Stimulated activated CD8-positive, alpha-beta memory T cell treated with anti-CD3 and anti-CD28 coated beads, Interleukin-15, amount 100 ng/mL, for 4 hours (primary cell): ENCODE measurements at places on chromosomes 6 and 20.

DNA sequence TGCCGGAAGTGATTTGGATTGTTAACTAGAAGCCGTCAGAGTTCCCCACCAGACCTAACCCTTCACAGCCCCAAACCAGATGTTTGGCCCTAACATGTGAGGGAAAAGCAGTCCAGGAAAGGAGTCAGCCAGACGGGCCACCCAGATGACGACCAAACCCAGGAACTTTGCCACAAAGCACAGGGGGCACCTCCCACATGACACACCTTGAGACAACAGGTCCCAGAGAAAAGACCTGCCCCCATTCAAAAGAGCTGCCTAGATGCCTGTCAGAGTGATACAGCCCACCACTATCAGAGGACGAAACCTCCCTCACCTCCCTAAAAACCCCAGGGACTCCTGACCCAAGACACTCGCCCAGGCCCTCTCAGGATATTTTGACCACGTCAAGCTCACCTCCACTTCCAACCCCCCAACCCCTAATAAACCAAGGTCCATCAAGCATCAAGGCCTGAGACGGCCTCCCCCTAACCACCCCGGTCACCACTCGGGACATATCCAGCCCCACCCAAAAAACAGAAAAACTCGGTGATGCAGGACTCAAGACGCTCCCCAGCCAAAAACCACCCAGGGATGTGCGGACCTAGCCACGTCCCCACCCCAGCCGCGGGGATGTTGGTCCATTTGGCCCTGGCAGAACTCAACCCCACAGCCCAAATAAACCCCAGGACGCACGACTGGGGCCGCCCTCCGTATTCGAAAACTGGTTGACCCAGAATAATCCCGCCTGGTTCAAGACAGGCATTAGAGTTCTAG lies 662 bp downstream of the ZNF343 start:
- DNase-seq, result no peak

GRCh38 chr6:149319422-149319821 lies 1.9 kb downstream of the TAB2 start:
- no peak for DNase-seq

DNA sequence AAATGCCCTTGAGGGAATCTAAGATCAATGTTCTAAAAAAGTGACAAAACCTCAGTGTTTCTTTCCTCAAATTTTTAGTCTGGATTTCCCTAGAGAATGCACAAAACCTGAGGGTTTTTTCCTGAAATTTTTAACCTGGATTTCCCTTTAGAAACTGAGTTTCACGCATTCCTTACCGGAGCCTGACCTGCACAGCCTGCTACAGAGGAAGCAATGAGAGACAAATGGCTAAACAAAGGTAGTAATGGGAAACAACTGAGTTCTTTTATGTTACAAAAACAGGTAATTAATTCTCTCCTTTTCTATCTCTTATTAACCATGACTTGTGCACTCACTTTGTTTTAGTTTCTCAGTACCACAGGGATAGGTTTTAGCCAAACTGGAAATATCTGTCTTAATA lies 281.7 kb upstream of the NT5E start:
- no peak for DNase-seq

GRCh38 chr6:116783852-116784251 lies 18.3 kb upstream of the FAM162B start:
- no peak for DNase-seq

DNA sequence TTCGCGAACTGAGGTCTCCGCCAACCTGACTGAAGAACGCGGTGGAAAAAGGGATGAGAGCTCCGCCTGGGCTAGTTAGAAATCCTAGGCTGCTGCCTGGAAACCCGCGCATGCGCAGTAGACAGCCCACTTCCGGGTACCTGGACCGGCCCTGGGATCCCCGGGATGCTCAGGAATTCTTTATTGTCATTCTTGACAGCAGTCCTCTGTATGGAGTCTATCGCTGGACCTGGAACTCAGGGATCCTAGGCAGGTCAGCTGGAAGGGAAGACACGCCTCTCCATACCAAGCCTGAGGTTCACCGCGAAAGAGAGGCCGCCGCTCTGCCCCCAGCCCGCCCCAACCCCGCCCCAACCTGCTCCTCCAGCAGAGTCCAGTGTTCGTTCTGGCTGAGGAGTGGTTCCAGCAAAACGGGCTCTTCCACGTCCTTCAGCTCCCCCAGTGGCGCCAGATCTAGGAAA lies 1379.2 kb upstream of the DEFB115 start:
- DNase-seq, result no peak

- no peak for DNase-seq
These were observed 21.0 kb downstream of the PNLDC1 start for GRCh38 chr6:159821122-159821521.

DNA sequence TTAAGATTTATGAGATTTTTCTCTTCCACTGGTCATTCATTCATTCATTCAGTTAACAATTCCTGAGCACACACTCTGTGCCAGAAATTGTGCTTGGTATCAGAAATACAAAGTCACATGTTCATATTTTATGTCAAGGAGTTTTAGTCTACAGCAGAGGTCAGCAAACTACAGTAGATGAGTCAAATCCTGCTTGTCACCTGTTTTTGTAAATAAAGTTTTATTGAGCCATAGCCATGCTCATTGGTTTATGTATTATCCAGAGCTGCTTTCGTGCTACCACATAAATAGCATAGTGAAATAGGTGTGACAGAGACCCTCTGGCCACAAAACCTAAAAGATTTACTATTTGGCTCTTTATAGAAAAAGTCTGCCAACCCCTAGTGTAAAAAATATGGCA lies 46.8 kb downstream of the THEMIS start:
- DNase-seq, result no peak

- DNase-seq, result peak; percentile 55
These were observed 453 bp downstream of the KCNQ5 start for GRCh38 chr6:72622094-72622940.

- no peak for DNase-seq
These were observed at the start of the genes DEFB124 and REM1 for GRCh38 chr20:31474758-31475427. Gene DEFB124 (minus strand): TSS chr20:31475127. CDS start chr20:31473013, 2,114 bp downstream. Gene REM1 (plus strand): TSS chr20:31475288. CDS start chr20:31476446, 1,158 bp downstream.

DNA sequence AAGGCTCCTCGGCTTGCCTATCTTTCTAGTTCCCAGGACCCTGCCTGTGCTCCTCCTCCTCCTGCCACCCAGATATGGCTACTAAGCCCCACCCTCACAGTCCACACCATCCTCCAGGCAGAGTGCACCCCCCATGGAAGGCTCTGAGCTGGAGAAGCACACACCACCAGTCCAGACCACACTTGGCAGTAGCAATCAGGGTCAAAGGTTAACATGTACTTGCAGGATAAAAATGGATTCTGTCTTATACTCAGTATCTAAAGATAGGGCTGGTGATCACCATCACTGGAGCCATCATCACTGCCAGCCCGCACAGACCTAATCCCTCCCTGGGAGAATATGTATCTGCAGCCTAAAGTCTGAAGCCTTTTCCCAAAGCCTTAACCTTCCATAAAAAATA lies 83.4 kb downstream of the PRKN start:
- DNase-seq, result no peak

DNA sequence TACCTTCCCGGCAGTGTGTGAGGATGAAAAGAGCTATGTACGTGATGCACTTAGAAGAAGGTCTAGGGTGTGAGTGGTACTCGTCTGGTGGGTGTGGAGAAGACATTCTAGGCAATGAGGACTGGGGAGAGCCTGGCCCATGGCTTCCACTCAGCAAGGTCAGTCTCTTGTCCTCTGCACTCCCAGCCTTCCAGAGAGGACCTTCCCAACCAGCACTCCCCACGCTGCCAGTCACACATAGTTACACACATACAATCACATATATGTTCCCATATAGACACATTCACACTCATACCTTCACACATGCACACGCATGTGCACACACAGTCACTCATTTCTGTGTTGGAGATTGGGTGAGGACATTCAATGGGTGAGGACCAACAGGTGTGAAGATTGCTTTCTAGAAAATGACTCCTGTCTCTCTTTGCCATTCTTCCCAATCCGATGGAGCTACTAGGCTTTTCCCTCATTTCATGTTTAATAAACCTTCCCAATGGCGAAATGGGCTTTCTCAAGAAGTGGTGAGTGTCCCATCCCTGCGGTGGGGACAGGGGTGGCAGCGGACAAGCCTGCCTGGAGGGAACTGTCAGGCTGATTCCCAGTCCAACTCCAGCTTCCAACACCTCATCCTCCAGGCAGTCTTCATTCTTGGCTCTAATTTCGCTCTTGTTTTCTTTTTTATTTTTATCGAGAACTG lies 30.4 kb downstream of the SRSF3 start:
- DNase-seq, result no peak

- no peak for DNase-seq
These were observed 497.2 kb downstream of the BCKDHB start for GRCh38 chr6:80603679-80604078.

GRCh38 chr20:47406849-47407682 lies 50.6 kb upstream of the ZMYND8 start:
- no peak for DNase-seq

GRCh38 chr6:134627707-134628106 lies 309.8 kb upstream of the SGK1 start:
- no peak for DNase-seq

- no peak for DNase-seq
These were observed 92.9 kb downstream of the GJA10 start for GRCh38 chr6:89987140-89987539.

DNA sequence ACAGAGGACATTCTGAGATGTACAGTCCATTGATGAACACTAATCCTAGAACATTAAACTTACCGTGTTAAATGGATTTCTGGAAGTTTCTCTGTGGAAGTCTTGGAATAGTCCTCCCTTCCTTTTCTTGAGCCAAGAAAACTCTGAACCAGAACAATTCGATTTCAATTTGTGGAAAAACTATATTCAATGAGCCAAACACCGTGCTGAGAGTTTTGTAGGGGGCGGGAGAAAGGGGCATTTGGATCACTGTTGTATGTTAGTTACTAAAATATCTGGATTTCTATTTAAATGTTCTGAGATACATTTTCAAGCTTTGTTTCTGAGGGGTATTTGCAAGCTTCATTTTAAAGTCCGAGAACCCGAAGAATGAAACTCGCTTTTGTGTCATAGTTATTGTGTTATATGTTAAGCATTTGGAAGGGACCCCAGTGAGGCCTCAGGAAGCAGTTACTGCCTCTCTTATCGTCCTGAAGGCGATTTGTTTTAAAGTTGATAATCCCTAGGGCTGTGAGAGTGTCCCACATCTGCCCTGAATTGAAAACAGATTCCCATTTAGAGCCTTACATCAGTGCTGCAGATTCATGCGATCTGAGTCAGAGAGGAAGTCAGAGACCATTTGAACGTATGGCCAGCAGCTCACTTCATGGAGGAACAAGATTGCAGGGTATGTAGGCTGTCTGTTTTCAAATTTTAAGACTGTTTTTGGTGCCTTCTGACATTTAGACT lies 70.8 kb upstream of the SASH1 start:
- no peak for DNase-seq

- no peak for DNase-seq
These were observed 175.1 kb downstream of the JARID2 start for GRCh38 chr6:15420959-15421438.
